ENCODE measurements at places on chromosomes 3 and 15. TPM values are rescaled to one million over a fixed set of nuclear protein-coding genes. Genes with fewer than 3 reads are reported as not detected.

The CLRN1 gene
- not detected for total RNA-seq

The LRTM1 gene
- total RNA-seq, result not detected

The ACKR2 gene
- total RNA-seq, result 1.2 TPM

The CIP2A gene
- total RNA-seq, result 1.1 TPM

The CDHR4 gene
- total RNA-seq, result not detected

The DNASE1L3 gene
- total RNA-seq, result 0.84 TPM

The LRRC31 gene
- not detected for total RNA-seq

The PRTG gene
- 1.1 TPM for total RNA-seq

The GOLGA6D gene
- not detected for total RNA-seq

DNA sequence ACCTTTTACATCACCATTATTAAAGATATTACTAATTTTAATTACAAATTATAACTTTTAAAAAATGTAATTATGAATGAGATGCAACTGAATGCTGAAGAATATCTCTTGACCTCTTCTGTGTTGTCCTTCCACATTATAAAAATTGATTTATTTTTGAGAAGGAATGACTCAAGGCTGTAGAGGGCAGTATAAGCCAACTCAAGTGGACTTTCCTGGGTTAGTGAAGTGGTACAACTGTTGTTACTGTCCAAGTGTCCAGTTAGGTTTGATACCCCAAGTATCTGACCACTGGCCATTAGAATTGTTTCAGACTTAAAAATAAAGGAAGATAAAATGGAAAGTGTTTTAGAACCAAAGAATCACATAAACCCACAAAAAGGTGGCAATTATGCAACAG is 51.9 kb downstream of the BBX start:
- DNase-seq, result no peak

GRCh38 chr3:136567599-136568188 is 184.5 kb downstream of the STAG1 start:
- DNase-seq, result no peak

- no peak for DNase-seq
Observed at GRCh38 chr15:55195996-55196395, 745 bp downstream of the RSL24D1 start.

- no peak for DNase-seq
Observed at GRCh38 chr3:23723930-23724329, 81.8 kb upstream of the UBE2E1 start.

DNA sequence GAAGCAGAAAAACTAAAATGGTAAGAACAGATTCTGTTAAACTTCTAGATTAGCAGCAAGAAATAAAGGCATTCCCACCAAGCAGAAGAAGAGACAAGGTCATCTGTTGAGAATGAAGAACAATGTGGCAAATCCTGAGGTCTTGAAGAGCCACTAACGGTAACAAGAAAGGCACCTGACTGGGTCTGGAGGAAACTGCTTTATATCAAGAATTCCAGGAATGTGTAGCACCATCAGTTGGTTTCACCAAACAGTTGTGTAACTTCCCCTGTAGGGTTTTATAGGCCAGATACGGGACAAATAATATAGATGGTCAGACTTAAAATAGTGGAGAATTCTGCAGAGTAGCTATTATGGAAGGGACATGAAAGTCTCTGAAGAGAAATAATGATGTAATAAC is 57.3 kb downstream of the ACAP2 start:
- no peak for DNase-seq

DNA sequence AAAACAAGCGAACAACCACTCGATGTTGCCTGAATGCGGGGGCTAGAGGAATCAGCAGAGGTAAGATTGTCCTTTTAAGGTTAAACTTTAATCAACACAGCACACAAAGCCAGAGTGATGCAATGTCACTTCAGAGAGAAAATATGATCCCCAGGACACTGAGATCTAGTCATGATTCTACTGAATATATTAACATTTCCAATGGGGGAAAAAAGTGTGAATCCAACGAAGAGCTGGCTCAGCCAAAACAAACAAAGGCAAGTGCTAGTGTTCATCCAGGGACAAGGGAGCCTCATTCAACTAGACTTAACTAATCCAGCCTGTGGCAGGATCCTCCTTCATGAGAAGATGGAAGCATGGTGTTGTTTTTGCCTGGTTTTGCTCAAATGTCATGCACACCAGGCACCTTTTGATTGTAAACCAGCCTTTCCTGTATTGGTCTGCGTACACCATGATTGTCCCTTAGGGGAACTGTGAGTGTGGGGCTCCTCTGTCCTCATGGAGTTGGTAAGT is 35.8 kb downstream of the SCG5 start:
- no peak for DNase-seq

- DNase-seq, result no peak
Observed at GRCh38 chr3:145191543-145191942, 969.4 kb downstream of the PLOD2 start.

- no peak for DNase-seq
Observed at GRCh38 chr3:46668591-46668990, 24.9 kb downstream of the ALS2CL start.

DNA sequence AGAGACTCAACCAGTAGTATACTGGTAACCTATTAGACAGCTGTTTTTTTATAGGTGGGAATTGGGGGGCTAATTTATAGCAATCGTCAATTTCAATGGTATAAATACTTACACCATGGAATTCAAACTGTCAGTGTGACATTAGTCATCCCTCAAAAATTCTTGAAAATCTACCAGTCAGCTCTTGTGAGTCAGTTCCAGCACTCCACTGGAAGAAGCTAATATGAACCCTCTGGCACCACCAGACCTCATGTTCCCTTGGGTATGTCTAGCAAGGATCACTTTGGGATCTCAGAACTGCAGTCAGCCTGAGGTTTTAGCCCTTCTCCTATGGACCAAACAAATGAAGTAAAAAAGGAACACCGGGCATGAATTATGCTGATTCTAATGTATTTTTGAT is 11.8 kb upstream of the UACA start:
- DNase-seq, result no peak

DNA sequence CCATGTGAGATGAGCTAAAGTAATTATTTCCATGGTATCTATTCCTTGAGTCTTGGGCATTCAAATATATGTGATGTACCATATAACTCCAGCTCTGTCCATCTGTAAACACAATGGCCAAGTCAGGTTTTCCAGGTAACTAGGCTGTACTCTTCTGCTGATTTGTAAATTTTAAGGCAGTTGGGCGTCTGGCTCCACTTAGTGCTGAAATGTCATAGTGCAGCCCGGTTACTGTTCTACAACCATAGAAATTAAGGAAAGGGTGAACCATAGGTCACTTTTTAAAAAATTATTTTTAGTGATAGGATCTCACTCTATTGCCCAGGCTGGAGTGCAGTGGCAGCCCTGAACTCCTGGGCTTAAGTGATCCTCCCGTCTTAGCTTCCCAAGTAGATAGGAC is 44.7 kb upstream of the GOLM2 start:
- DNase-seq, result no peak

- peak; percentile 54 for DNase-seq
Observed at GRCh38 chr15:88704791-88705768, 66.3 kb downstream of the ISG20 start.

DNA sequence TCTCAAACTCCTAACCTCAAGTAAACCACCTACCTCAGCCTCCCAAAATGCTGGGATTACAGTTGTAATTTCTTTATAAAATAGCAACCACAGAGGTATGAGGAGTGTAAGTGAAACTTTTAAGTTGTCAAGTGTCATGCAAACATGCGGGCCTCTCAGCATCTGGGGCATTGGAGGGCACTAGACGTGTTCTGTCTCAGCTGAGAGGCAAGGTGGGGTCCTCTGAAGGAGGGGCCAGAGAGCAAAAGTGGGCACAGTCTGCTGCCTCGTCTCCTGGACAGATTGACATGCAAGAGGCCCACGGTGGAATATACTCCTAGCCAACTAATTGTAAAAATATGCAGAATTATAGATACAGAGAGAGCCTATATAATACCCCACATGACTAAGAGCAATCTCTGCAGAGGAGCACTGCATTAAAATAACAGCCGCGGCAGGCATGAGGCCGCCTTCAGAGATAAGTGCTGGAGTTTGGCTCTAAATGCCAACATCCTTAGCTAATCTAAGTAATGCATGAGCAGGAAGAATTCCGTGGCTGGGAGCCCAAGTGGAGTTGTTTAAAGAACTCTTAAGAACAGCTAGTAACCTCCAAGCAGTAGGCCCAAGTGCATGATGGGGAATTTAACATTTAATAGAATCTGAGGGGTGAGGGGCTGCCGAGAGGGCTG is 87.8 kb upstream of the RNU6-1 start:
- no peak for DNase-seq

DNA sequence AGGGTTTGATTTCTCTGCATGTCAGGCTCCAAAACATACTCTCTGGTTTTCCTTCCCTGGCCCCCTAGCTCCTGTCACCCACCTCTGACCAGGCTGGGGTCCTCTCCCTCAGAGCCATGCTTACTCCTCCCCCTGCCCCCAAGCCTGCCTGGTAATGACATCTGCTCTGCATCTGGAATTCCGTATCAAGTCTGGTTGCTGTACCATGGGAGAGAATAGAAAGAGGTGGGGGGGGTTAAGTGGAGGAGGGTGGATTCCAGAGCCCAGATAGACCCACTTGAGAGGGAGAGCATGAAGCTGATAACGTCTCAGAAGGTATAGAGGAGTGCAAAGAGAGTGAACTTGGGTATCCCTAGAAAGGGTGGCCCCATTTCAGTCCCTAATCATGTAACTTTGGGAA is 4.2 kb downstream of the IGDCC4 start:
- no peak for DNase-seq

DNA sequence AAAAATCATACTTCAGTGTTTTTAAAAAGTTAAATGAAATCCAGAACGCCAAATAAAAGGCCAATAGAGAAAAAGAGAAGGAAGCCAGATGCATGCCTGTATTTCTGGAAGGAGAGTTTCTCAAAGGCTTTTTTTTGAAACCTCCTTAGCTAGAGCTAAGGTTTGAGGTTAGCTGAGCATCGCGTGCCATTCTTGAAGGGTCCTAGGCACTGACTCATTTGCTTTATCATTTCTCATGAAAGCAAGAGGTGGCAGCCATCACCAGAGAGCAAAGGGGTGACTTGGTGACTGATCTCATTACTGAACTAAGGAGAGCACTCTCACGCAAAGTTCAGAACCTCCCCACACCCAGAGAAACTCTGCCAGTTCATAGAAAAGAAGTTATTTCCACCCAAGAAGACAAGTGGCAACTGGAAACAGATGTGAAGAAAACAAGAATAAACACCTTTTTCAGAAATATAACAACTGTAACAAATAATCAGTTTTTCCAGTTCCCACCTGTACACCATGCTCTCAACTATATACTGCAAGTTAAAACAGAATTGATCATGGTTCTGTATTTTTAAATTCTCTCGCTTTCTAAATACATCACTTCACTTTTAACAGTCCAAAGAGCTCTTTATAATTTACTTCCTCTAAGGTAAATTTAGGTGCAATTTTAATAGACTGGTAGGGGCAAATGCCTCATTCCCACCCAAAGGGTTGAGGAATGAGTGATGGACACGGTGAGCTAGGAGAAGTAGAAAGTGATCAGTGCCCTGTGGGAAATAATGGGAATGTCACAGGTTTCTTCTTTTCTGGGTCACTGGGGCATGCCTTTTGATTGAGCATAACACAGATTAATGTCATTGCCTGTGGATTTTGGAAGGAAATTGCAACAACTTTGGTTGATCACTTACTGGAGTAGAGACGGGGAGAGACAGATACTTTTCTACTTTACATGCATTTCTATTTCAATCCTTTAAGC is 24.7 kb downstream of the GPR15 start:
- DNase-seq, result no peak

- DNase-seq, result no peak
Observed at GRCh38 chr3:16280671-16281070, 15.7 kb downstream of the OXNAD1 start.

DNA sequence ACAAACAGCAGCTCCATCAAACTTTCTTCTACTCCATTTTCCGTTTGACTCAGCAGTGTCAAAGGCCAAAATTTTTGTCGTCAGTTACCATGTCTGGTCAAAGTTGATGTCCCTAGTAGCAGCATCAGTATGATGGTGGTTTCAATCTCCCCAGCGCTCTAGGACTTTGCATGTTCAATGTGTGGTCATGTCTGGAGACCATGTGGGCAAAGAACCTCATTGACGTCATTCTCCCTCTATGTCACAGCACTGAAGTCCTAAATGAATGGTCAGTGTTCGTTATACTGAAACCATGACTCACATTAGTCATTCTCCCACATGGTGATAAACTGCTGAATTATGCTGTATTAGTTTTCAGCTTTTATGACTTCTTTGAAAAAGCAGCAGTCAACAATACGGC is 23.2 kb downstream of the SHC4 start:
- DNase-seq, result no peak

DNA sequence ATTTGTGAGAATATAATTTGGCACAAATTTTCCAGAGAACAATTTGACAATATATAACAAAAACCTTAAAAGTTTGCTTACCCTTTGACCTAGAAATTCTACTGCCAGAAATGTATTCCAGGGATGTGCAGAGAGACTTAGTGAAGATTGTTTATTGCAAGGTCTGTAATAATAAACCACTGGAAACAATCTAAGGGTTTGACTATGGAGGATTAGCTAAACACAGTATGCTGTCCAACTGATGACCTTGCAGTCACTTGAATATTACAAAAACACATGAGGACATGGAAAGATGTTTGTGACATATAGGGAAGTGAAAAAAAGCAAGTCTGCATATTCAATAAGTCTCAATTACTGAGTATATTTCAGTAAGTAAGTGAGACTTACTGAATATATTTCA is 48.1 kb upstream of the CDV3 start:
- DNase-seq, result no peak

DNA sequence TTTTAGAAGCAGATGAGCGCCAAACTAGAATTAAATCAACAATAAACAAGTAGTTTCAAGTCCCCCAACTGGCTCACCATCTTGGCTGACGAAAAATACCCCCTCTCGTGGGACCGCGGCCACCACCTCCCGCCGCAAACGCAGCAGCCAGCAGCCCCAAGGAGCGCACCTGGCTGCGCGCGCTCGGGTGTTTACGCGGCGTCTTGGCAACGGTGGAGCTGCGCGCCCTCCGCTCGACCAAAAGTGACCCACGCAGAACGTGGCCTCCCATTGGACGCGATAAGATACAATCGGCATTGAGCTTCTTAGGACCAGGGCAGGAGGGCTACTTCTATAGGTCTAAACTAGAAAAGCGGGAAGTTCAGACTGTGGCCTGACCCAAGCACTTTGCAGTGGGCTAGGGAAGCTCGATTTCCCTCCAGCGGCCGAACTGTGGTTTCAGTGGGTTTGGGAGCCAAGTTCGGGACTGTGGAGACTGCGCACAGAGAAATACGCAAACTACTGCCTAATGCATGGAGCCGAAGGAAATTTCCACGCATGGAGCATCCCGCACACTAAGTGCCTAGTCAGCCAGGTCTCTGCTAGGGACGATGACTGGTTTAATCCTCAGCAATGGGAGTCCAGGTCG is at the start of gene MNS1:
TSS of gene MNS1 (minus strand) at position 245 of the 628 bp plus-strand sequence. CDS start at position 80, 165 bp downstream.
- peak; percentile 93 for DNase-seq

All from psoas muscle (tissue), 8 donors.